ENCODE measurements at places on chromosomes 7 and 10.

GRCh38 chr7:74078461-74078860 is 5.1 kb upstream of the LIMK1 start:
- DNase-seq, result no peak

DNA sequence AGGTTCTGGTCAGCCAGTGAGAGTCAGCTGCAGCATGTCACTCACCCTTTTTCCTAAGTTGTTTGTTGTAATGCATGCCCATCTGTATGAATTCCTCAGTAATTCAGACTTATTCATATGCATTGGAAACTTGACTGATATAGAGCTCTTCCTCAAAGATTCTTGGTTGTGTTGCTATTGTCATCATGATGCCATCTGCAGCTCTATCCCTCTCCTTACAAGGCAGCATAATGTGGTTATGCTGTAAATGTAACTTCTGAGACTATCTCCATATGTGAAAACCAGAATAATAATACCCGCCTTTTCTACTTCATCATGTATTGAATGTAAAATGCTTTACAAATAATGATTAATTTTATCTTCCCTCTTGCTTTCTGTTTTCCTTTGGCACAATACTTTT is 252.6 kb upstream of the MTPN start:
- DNase-seq, result no peak

DNA sequence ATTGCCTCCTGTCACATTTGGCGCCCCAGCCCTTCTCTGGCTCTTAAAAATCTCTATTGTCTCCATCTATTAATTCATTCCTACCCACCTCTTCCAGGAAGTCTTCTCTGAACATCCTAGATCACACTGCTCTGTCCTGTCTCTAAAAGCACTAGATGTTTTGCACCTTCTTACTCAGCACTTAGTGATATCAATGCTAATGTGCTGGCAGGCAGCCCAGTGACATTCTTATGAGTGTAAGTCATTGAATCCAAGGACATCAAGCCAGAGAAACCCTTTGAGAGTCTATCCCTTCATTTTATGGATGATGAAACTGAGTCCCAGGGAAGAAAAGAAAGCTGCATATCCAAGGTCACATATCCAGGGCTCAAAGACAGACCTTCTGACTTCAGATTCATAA is 48.3 kb upstream of the PAX2 start:
- no peak for DNase-seq

GRCh38 chr7:47586925-47587324 is 5.0 kb upstream of the TNS3 start:
- DNase-seq, result no peak

DNA sequence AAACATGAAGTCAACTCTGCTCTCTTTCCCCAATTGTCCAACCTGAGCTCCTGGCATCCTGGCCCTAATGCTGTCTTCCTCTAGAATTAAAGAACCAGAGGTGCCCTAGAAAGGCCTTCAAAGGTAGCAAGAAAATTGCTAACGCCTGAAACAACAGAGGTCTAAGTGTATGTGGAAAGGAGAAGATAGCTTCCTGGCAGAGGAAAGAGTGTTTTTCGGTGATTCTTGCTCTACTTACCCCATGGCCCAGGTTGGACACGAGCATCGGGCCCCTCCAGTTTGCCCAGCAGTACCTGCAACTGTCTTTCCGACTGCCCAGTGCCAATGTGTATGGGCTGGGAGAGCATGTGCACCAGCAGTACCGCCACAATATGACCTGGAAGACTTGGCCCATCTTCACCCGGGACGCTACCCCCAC is 22.2 kb downstream of the MGAM2 start:
- DNase-seq, result no peak

DNA sequence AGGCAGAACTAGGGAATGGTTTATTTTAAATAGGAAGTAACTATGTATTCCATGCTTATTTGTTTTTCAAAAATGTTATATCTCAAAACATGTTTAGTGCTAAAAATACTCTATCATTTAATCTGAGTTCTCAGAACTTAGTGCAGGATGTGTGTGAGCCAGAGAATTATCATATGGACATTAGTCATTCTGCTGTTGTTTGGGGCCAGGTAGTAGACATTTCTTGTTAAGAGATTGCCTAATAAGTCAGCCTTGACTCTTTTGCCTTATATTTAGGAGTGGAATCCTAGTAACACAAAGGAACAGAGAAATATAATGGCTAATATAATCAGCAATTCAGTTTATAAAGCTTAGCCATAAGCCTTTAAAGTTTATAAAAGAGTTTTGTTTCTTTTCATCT is 149.8 kb downstream of the CCSER2 start:
- DNase-seq, result no peak

DNA sequence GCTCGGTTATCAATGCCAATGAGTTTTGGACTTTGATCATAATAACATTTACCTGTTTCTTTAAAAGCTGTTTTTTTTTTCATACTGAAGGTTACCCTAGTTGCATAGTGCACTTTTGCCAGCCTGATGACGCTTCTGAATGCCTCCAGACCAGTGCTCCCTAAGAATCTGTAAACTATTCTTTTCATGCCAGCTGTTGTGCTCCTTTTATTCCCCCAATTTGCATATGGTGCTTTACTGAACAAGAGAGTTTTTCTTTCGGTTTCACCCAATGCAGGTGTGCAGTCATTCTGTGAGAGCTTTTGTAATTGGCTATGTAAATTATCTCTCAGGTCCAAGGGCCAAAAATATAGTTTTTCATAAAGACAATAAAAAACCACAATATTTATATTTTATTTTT is 48.1 kb upstream of the GLCCI1 start:
- DNase-seq, result no peak

GRCh38 chr7:46127814-46128213 is 206.7 kb upstream of the IGFBP3 start:
- no peak for DNase-seq

DNA sequence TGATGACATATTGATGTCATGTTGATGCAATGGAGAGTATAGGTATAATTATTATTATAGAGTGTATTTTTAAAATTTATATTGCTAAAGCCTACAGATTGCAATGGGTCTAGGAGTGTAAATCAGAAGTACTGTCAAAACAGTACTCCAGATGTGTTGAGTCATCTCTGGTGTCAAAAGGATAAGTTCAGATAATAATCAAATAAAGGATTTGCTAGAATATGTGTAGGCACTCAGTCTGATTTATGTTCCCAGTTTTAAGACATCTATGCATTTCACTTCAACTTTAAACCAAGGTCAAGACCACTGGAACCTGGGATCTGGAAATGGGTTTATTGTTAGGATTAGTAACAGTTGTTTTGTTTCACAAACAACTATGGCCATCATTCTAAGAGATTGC is 342.3 kb upstream of the BMPER start:
- no peak for DNase-seq

GRCh38 chr10:77625379-77625778 is 12.2 kb downstream of the KCNMA1 start:
- DNase-seq, result no peak

- no peak for DNase-seq
These were observed 165.5 kb downstream of the SND1 start for GRCh38 chr7:127817466-127817865.

DNA sequence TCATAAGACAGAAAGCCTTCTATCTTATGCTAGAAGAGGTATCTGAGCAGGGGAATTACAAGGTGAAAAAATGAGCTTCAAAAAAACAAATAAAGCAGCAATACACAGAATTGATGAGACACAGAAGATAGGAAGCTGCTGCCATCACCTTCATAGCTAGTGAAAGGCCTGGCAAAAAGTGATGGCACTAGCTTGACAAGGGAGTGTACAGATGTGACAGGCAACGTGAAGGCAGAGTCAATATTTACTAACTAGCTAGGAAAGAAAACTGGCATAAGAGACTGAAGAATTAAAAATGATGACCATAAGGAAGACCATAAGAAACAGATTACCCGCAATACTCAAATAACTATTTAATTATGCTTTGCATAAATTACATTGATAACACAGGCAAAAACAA is 9.4 kb downstream of the GPR22 start:
- DNase-seq, result no peak

DNA sequence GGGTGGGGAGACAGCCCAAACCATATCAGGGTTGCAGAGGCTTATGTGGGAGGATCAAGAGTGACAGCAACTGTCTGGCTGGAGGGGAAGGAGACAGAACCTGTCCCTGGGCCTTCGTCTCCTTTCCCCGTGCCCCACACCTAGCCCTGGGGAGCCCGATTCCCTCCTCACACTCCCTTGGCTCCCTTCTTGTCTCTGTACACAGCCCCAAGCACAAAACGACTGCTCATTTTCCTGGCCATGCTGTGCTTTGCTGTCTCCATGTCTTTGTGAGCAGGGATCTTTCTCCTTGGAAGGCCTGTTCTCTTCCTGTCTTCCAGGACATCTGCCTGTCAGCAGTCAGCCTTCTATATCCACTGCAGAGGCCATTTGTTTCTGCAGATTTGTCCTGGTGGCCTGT is 113.7 kb downstream of the INSYN2A start:
- DNase-seq, result no peak

- no peak for DNase-seq
These were observed 287.2 kb upstream of the FZD1 start for GRCh38 chr7:90977056-90977455.

- DNase-seq, result no peak
These were observed 3.6 kb downstream of the CAMK2B start for GRCh38 chr7:44321796-44322195.

GRCh38 chr7:38398725-38399321 is 125.4 kb upstream of the TARP start:
- DNase-seq, result peak; percentile 67

DNA sequence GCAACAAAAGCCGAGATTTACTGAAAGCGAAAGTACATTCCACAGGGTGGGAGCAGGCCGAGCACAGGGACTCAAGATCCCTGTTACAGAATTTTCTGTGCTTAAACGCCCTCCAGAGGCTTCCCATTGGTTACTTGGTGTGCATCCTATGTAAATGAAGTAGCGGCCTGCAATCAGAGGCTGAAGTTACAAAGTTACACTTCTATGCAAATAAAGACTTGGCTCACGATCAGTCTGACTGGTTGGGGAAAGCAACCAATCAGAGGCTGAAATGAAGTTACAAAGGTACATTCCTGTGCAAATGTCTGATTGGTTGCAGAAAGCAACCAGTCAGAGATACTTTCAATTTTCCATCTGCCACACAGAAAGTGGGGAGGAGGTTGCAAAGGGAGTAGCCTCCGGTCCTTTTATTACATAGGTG is 4.1 kb downstream of the ACBD7 start:
- no peak for DNase-seq

DNA sequence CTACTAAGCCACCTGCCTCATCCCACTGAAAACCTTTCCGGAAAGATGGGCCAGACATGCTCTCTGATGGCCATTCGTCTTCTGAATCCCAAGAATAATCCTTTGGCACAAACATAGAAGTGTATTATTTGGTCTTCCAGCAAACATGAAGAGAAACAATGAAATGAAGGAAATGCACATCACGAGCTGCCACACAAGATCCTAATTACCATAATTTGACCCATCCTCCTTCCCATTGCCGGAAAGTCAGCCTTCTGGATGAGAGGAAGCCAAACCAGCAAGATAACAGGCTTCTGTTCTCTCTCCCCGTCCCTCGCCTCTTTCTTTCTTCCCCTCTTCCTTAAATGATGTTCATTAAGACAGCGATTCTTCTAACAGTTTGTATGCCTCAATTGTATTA is 218.9 kb upstream of the KMT2E start:
- DNase-seq, result no peak

DNA sequence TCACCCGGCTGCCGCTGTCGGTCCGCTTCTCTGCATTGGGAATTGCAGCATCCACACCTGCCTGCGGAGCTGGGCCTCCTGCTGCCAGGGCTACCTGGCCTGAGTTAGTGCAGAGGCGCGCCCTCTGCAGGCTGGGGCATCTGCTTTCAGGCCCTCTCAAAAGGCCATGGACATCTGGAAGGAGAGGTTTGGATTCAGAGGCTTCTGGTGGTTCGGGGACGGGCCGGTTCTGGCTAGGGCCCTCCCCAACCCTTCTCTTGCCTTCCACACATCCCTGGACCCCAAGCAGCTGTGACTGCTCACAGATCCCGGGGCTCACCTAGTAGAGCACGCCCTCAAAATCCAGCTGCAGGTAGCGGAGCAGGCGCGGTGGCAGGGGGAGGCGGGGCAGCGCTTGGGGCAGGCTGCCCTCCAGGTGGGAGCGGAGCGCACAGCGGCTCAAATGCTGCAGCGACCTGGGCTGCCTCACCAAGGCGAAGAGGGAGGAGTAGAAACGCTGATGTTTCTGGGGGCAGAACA is 8.4 kb upstream of the GBX1 start:
- no peak for DNase-seq

DNA sequence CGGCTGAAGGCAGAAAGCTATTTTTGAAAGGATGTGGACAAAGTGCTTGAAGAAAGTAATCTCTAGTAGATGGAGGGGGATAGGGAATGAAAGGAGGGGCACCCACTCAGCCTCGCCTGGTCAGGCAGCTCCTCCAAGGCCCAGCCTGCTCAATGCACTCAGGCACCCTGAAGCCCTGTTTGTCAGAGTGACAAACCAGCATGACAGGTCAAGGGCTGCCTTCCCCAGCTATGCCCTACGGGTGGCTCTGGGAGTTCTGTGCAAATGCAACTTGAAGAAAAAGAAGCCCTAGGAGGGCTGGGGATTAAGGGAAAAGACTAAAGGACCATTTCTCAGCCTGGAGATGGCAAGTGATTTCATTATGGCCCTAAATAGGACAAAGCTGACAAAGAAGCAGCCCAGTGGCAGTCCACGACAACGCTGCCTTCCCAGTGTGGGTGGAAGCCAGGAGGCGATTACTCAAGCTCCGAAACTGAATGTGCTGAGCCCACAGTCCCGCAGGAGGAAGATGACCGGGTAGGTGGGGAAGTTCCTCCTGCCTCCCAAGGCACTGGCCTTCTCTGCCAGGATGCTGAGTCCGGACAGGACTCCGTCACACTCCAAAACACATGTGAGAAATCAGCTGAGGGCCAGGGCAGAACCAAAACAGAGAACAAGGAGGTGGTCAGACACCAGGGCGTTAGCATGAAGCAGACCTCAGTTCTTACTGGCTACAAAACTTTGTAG is 16.3 kb downstream of the LIPA start:
- DNase-seq, result no peak

DNA sequence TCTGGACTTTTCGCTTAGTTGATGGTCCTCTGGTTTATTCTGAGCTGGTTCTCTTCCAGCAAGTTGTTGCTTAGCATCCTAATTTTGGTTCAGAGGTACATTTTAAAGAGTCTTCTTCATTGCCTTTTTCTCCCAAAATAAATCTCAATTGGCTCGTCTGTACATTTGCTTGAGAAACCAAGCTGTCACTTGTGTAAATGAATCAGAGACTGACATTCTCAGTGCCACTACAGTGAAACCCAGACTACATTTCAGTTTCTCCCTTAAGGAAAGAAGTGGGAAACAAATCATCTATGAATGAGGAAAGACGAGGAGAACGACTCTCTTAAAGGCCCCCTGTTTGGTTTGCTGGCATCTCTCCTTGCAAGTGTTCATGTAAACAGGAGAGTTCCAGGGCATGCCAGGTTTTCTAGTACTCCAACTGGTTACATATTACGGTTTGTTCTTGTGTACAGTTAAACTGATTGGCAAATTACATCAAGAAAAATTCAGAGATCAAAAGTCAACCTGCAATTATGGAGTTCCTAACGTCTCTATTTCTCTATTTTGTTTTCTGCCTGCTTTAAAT is 654.6 kb downstream of the SH2D4B start:
- no peak for DNase-seq

Data from CD8-positive, alpha-beta T cell (primary cell).